Activated T-helper 1 cell treated with anti-CD3 and anti-CD28 coated beads, Interleukin-2, amount 50 U/mL, for 16 hours (primary cell): ENCODE measurements at places on chromosomes 12 and 14.

GRCh38 chr14:87940894-87941293, 52.1 kb downstream of the GALC start:
- DNase-seq = no peak

DNA sequence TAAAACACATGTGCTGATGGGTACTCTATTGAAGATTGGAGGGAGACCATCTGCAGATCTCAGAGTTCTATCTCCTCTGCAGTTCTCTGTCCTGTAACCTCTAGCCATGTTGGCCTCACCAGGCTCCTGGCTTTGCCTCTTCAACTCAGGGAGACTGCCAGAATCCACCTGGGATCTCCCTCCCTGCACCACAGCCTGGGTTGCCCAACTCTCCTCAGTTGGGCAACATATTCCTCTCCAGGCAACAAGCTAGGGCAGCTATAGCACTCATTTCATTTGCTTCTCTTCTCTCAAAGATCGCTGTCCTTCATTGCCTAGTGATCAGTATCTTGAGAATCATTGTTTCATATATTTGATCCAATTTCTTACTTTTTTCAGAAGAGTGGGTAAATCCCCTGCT, 28.8 kb downstream of the CKAP4 start:
- no peak for DNase-seq

DNA sequence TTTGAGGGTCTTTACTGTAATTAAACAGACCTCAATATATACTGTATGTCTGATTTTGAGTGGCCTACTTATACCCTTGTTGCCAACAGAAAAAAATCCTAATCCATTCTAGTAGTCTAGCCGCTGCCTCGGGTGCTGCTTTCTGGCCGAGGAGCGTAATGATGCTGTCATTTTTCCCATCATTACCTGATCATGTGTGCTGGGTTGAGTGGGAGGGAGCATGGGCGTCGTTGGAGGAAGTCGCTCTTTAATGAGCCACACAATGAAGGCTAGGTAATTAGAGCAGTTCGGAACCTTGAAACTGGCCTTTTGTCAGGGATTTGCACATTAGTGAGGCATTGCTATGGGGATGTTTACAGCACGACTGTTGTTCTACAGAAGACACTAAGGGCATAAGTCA, 76.1 kb upstream of the RFX4 start:
- no peak for DNase-seq

GRCh38 chr14:39232554-39233415, 930 bp upstream of the MIA2 start:
- no peak for DNase-seq

DNA sequence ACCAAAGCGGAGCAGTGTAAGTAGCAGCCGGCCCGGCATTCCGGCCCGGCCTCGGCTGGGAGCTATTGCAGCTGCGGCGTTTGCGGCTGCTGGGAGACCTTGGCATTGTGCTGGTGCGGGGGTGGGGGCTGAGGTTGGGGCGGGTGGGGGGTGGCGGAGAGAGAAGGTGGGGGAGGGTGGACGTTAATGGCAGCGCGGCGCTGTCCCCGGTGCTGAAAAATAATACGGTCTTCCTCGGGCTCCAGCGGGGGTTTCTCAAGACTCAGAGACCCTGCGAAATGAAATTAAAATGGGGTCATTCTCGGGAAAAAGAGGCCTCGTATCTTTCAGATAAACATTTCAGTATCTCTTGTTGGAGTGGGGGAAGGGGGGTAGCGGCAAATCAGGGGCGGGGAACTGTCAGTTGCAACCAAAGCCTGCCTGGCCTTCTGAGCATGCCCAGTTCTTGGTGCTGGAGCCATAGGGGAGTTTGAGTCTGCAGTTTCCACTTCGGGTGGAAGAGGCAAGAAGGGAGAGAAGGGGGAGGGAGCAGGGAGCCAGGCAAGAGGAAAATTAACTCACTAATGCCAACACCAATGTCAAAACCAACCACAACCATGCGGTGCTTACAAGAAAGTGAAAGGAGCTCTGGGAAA, 414 bp downstream of the UNC79 start:
- DNase-seq = no peak

DNA sequence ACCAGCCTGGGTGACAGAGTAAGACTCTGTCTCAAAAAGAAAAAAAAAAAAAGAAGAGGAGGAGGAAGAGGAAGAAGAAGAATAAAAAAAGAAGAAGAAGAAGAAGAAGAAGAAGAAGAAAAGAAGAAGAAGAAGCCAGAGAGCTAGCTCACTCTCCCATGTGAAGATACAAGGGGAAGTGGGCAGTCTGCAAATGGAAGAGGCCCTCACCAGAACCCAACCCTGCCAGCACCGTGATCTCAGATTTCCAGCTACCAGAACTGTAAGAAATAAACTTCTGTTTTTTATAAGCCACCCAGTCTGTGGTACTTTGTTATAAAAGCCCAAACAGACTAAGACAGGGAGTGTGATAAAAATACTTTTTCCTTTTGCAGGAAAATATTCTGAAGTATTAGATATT, 130.7 kb downstream of the ETNK1 start:
- no peak for DNase-seq
